Naive thymus-derived CD8-positive, alpha-beta T cell (primary cell): ENCODE measurements at places on chromosomes 6 and 20. TPM values are rescaled to one million over a fixed set of nuclear protein-coding genes. Genes with fewer than 3 reads are reported as not detected.

Gene PKIG
- total RNA-seq = 9.0 TPM

Gene ITCH
- total RNA-seq = 73.2 TPM

Gene DNAH8
- not detected for total RNA-seq

Gene C6orf52
- 1.8 TPM for total RNA-seq

Gene LY6G5C
- total RNA-seq = 5.5 TPM

Gene WFDC10B
- not detected for total RNA-seq

Gene TCF15
- not detected for total RNA-seq

Gene TULP4
- total RNA-seq = 59.5 TPM

Gene TMEM244
- not detected for total RNA-seq

DNA sequence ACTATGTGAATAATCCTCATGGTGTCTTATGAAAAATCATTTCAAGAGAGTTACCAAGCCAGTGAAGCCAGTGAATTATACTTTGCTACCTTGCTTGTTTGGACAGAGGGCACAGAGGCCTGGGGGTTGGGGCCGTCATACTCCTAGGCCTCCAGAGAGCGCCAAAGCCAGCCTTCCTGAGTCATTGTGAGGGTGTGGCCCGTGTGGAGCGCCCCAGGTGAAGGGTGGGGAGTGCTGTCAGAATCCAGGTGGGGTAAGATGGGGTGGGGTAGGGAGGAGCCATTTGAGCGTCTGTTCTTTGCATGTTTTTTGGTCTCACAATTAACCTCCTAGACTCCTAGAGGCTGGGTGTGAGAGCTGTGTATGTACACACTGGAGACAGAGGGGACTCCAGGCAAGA, 71.1 kb downstream of the PERP start:
- DNase-seq = no peak
- H3K4me3 ChIP-seq = no peak overlapping the region
- H3K4me1 ChIP-seq = no peaks in the 10 kb centered on the region
- no peak overlapping the region for H3K27ac ChIP-seq
- H3K27me3 ChIP-seq = no peaks in the 10 kb centered on the region

DNA sequence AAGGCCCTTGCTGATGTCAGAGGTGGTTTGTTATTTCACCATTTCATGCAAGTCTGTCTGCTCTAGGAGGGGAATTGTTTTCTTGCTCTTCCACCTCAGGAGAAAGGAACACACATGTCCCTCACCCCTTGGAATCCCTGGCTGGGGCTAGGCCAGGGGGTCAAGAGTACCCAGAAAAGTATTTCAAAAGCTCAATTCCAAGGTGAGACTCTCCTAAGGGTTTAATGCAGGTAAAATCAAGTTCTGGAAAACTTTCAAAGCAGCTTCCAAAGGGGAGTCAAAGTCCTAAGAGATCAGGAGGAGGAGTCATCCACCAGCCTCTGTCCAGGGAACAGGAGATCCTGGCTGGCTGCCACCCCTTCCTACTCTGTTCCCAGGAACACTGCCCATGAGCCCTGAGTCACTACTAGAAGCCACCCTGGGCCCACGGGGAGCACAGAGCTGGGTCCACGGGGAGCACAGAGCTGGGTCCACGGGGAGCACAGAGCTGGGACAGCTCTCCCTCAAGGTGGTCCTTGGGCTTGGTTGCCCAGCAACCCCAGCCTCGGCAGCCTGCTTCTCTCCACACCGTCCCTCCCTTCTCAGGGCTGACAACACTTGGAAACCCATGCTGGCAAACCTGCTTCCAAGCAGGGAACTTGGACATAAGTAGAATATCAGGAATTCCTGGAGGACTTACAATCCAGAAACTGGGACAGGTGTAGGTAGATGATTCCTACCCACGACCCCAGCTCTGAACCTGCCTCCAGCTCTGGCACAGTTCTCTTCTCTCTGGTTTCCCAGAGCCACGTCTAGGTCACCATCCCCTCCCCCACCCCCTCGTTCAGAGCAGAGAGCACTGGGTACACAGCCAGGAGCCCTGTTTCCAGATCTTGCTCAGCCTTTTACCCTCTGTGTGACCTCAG, 35.3 kb upstream of the CDKN1A start:
- no peaks in the 10 kb centered on the region for H3K36me3 ChIP-seq
- no peak overlapping the region for H3K4me3 ChIP-seq
- no peaks in the 10 kb centered on the region for H3K27me3 ChIP-seq
- H3K27ac ChIP-seq = no peak overlapping the region
- no peak for DNase-seq

DNA sequence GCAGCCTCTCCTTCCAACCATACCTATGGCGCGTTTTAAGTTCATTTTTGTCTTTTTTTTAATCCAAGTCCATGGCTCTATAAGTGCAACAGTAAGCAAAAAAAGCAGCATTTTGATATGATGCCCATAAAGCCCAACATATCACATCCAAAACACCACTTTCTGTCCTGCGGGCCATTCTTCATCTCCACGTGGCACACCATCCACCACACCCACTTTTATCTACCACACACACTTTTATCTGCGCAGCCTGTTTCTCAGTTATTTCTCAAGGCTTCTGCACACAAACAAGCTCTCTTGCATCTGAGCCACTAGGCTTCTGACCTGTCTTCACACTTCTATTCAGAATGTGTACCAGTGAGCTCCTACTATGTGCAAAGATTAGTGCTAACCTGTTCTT, 5.3 kb downstream of the GCLC start:
- H3K4me1 ChIP-seq = peaks cover 54% of the 10 kb centered on the region
- H3K36me3 ChIP-seq = peaks cover 2% of the 10 kb centered on the region
- H3K27me3 ChIP-seq = no peaks in the 10 kb centered on the region
- H3K27ac ChIP-seq = no peak overlapping the region
- DNase-seq = no peak

DNA sequence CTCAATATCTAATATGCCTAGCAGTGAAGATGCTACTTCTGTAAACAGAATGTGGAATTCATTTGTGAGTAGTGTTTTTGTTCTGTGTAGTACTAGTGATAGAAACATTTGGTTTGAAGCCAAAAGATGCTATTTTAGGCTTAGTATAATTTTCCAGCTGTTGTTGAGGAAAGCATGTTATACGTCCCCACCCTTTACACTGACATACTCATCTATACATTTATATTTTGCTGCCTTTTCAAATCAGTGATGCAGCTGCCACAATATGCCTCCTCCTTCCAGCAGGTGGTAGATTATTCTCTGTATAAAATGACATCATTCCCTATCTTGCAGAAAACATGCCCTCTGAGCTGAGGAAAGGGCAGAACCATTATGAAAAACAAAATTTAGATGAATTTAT, 1217.6 kb upstream of the GJE1 start:
- DNase-seq = no peak
- H3K27me3 ChIP-seq = no peaks in the 10 kb centered on the region
- H3K27ac ChIP-seq = no peak overlapping the region
- H3K4me1 ChIP-seq = no peaks in the 10 kb centered on the region

DNA sequence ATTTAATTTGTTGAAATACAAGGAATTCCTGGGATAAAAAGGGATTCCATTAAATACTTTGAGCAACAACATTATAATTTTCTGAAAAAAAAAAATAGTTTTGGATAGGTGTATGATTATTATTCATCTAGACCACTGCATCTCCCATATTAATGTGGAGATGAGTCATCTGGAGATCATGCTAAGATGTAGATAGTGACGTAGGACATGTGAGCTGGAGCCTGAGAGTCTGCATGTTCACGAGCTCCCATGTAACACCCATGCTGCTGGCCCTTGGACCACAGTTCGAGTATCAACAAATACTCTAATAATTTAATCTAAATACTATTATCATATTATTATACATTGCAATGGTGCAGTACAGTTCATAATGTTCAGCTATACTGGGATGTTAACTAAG, 91.6 kb downstream of the EPM2A start:
- no peaks in the 10 kb centered on the region for H3K27me3 ChIP-seq
- no peak overlapping the region for H3K27ac ChIP-seq
- H3K36me3 ChIP-seq = no peaks in the 10 kb centered on the region
- no peak for DNase-seq
- no peaks in the 10 kb centered on the region for H3K4me1 ChIP-seq
- no peak overlapping the region for H3K4me3 ChIP-seq

- no peaks in the 10 kb centered on the region for H3K36me3 ChIP-seq
- H3K27ac ChIP-seq = no peak overlapping the region
- H3K4me3 ChIP-seq = no peak overlapping the region
- no peak for DNase-seq
- no peaks in the 10 kb centered on the region for H3K27me3 ChIP-seq
These were observed 302.2 kb upstream of the EPHA7 start for GRCh38 chr6:93721386-93722048.
